NCI-H1105 treated with DMSO at 0.1 percent for 48 hours (cell line): ENCODE measurements at places on chromosomes 11 and 22.

- no peak for DNase-seq
Measured at GRCh38 chr11:2747248-2748027, 47.6 kb upstream of the KCNQ1OT1 start.

- no peak for DNase-seq
Measured at GRCh38 chr11:2569321-2569721, 124.5 kb downstream of the KCNQ1 start.

- DNase-seq, result no peak
Measured at GRCh38 chr11:108534274-108534882, 36.2 kb upstream of the POGLUT3 start.

DNA sequence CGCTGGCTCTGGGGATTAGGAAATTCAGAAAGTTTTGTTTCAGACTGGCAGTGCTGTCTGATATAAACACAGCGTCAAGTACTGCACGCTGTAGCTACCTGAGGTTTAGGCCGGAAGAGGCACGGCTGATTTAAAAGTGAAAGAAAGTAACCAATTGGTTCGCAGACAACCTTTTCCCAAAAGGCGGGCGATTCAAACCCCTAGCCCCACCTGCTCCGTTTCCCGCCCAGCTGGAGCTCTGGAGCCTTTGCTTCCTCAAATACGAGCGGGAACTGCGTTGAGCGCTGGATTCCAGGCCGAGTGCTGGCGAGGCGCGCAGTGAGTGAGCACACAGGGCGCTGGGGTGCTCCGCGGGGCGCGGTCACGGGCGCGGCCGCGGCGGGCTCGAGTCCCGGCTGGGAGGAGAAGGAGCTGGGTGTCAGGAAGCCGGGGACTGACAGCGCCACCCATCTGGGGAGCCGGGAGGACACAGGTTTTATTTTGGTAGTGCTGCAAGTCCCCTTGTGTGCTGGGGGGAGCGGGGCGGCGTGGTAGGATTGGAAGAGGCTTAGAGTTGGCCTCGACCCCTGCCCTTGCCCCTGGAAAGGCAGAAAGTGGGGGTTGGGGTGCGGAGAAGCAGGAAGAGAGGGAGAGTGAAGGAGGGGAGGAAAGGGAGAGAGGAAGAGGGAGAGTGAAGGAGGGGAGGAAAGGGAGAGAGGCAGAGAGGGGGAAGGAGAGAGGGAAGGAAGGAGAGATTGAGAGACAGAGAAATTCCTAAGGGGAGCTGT is 2.1 kb downstream of the FAM111A start:
- DNase-seq, result peak; percentile 87

- no peak for DNase-seq
Measured at GRCh38 chr11:94106716-94107115, 21.9 kb upstream of the PANX1 start.

- no peak for DNase-seq
Measured at GRCh38 chr22:29359469-29359868, 28.9 kb downstream of the AP1B1 start.

DNA sequence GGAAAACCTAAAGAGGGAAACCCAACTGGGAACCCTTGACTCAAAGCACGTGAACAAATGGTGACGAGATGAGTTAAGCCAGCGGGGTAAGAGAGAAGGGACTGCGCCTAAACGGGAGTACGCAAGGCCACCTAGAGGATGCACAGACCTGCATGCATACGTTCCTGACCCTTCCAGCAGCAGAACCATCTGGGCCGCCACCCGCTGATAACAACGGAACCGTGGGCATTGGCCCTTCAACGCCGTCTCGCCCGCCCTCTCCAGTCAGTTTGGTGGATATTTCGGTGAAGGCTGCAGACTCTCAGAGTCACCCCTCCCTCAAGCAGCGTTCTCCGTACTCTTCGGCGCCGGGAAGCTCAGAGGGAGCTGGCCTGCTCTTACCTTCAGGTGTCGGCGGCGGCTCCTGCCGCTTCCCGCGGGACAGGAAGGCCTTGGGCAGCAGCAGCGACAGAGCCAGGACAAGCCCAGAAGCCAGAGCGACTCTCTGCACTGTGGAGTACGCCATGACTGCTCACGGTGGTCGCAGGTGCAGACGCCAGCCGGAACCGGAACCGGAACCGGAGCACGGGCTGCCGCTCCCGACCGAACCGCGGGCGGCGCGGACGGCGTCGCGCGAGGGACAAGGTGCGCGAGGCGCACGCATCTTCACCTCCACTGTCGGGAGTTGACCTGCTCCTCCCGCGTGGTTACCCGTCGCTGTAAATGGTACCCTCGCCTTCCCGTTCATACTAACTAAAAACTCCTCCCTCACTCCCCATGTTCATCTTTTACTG is at the start of gene RIC3:
TSS of gene RIC3 (minus strand) at position 541 of the 773 bp plus-strand sequence. CDS start at position 505, 36 bp downstream.
- DNase-seq, result peak; percentile 70
